Esophagus mucosa (tissue), 1 donor: ENCODE measurements at places on chromosomes 5 and 9. TPM values are rescaled to one million over a fixed set of nuclear protein-coding genes. Genes with fewer than 3 reads are reported as not detected.

ZDHHC11 gene
- total RNA-seq, result 11.2 TPM

LPCAT1 gene
- total RNA-seq, result 15.0 TPM

ZNG1E gene
- total RNA-seq, result 29.5 TPM

PCDHB16 gene
- total RNA-seq, result 0.48 TPM

CCNO gene
- total RNA-seq, result 2.2 TPM

SEMA6A gene
- 6.1 TPM for total RNA-seq
